Kasumi-1 (cell line): ENCODE measurements at places on chromosomes 16 and 17.

DNA sequence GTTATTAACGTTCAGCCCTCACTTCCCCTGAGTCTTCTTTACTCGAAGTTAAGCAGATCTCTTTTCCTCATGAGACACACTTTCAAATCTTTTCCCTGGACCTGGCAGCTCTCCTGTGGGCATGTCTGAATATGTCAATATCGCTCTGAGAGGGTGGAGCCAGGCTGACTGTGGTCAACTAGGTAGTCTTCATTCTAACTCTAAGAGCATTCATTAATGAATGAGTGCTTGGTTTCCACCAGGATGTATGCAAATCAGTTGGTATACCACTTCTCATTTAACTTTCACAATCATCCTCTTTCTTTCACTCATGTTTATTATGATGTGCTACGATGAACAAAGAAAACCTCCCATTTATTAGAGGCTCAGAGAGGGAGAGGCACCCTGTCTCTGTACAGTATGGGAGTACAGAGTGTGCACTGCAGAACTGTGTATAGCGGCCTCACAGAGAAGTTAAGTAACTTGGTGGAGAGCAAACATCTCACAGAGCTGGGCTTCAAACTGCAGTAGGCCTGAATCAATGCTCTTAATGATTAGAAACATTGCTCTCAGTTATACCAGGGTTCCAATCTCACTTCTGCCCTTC is 39.9 kb downstream of the OTOA start:
- DNase-seq, result no peak

DNA sequence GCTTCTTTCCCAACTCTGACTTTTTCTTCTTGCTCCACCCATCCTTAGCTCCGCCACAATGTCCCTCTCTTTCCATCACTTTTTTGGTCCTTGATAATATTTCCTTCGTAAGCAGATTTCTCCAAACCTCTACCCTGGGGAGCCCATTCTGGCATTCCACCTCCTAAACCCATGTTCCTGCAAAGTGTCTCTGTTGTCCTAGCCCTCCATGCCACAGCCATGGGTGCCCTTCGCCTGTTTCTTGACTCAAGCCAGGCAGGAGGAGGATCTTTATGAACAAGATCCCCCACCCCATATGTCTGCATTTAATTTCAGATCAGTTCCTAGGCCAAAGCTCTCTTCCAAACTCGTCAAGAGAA is 42.4 kb downstream of the GAS7 start:
- no peak for DNase-seq

DNA sequence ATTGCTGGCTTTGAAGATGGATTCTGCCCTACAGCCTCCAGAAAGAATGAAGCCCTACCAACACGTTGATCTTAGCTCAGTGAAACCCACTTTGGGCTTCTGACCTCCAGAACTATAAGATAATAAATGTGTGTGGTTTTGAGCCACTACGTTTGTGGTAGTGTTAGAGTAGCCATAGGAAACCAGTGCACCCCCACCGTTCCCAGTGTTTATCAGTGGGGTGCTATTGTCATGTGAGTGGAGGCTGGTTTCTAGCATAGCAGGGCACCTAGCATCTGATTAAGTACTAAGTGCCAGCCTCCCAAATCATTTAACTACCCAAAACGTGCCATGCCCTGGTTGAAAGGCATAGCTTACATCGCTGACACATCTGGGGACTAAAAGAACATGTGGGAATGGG is 423.9 kb downstream of the UTP18 start:
- DNase-seq, result no peak

GRCh38 chr17:82882715-82883418 is 43.0 kb upstream of the ZNF750 start:
- no peak for DNase-seq

- DNase-seq, result no peak
These were observed 20.5 kb upstream of the HEXD start for GRCh38 chr17:82397449-82398335.

- DNase-seq, result no peak
These were observed 111.0 kb downstream of the NTN1 start for GRCh38 chr17:9132291-9132690.

GRCh38 chr16:10744370-10745030 is 858 bp downstream of the NUBP1 start:
- no peak for DNase-seq

- no peak for DNase-seq
These were observed 2.4 kb upstream of the SLC47A2 start for GRCh38 chr17:19718613-19719354.

DNA sequence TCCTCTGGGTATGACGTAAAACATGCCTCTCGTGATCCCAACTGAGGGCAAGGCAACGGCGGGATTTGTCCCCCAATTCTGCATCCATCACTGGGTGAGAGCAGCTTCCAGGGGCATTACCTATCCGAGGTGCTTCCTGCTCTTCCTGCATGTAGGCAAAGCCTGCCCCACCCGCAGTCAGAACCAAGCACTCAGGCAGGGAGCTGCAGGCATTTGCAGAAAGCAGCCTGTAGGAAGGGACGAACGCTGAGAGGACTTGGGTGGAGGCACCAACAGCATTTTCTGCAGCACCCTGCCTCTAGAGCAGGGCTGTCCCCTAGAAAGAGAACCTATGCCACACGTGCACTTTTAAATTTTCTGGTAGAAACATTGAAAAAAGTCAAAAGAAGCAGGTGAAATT is 5.5 kb downstream of the BCO1 start:
- no peak for DNase-seq

DNA sequence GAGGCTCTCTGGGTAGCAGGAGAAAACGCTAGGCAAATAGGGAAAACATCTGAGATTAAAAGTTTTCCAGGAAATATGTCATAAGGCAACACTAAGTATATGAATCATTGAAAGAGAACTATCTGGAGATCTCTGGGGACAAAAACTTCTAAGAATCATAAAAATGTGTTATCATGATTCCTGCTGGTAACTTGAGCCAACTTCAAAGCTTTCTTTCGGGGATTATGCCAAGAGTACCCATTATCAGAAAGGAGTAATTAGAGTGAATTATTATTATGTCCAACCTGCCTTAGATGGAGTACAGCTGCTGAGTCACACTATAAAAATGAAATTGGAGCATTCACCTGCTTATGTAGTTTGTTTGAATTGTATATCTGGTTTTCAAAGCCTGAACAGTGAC is 488.5 kb upstream of the SOX9 start:
- no peak for DNase-seq

DNA sequence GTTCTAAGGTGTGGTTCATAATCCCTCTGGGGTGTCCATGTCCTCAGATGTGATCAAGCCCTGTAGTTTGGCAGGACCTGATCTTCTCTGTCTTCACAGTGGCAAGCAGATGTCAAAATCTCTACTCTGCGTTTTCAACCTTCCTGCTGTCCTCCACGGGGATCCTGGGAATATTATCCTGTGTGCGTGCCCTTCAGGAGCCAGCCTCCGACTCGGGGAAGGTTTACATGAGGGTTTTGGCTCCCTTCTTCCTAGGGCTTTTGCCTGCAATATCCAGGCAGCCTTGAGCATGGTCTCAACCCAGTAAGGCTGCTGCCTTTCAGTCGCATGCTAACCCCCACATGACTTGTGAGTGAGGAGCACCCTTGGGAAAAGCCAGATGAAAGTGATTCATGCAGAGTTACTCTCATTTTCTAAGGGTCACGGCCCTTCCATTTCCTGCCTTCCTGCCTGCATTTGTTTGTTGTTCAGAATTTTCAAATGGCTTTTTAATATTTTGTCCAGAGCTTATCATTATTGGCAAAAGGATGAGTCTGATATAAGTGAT is 202.2 kb upstream of the CHMP6 start:
- DNase-seq, result no peak
